ENCODE measurements at places on chromosomes 16 and 17.

DNA sequence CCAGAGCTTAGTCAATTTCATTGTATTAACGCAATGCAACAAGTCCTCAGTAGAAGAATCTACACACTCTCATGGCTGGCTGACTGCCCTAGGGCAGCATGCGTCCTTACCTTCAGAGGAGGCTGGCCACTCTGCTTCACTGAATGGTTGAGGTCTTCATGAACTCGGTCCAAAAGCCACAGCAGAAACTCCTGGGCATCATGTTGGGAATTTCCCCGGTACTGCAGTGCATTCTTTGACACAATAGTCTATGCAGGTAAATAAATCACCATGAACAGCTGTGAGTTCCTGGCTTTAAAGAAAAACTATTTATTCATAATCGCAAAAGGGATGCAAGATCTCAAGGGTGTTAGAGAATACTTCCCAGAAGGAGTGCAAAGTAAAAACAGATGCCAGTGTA, 41.3 kb downstream of the USP31 start:
- no peak for DNase-seq

DNA sequence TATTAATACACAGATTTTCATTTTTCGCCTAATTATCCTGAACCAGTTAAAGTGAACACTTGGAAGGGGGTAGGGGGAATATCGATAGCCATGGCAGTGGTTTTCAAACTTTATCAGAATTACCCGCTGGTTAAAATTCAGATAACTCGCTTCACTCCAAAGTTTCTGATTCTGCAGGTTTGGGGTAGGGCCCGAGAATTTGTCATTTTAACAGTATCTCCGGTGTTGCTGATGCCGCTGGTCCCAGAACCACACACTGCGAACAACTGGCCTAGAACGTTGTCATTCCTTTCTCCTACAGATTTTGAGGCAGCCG, 313 bp upstream of the NSRP1 start:
- no peak for DNase-seq

- no peak for DNase-seq
Observed at GRCh38 chr16:12602811-12603698, 200.6 kb downstream of the CPPED1 start.

GRCh38 chr16:8963010-8963820, 491 bp downstream of the USP7 start:
- peak; percentile 10 for DNase-seq

DNA sequence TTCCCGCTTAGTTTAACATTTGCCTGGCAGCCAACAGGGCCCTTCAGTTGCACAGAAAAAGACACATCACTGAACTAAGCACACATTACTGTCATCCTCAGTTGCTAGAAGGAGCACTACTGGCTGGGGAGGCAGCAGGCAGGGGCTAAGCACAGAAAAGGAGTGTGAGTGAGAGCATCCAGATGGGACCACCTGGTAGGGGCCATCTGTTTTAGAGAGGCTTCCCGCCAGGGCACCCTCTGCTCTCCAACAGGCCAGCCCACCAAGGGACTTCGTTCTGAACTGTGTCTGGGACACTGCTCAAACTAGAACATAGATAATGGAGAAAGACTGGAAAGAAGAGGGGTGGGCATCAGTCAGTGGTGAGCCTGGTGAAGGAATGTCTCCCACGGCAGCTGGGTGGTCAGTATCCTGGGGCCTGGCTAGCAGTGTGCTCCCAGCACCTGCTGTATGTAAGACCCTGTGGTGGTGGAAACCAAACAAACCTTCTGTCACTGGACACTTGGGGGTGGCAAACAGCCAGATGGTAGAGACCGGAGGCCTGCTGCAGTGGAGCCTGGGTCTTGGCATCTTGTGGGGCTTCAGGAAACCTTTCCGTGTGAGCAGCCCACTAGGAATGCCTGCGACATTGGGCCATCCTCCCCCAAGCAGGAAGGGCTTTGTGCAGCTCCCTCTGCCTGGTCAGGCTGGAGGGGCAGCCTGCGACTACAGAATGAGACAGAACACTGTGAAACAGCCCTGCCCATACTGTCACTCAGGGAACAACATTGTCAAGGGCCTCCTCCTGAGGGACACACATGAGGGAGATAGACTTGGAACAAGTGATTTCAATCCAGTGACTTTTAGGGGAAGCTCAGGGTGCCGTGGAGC, 12.8 kb upstream of the RANGRF start:
- DNase-seq, result no peak

DNA sequence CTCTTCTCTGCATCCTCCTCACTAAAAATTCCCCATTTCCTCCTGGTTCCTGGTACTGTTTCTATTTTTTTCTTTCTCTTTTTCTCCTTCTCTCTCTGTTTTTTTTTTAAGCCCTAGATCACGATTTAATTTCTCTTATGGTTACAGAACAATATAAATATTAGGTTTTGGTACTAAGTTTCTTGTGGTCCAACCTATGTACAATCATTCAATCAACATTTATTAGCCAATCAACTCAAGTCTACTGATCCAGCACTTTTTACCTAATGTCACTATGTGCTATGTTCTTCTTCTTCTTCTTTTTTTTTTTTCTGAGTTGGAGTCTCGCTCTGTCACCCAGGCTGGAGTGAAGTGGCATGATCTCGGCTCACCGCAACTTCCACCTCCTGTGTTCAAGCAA, 12.6 kb downstream of the RTN4RL1 start:
- DNase-seq, result no peak

DNA sequence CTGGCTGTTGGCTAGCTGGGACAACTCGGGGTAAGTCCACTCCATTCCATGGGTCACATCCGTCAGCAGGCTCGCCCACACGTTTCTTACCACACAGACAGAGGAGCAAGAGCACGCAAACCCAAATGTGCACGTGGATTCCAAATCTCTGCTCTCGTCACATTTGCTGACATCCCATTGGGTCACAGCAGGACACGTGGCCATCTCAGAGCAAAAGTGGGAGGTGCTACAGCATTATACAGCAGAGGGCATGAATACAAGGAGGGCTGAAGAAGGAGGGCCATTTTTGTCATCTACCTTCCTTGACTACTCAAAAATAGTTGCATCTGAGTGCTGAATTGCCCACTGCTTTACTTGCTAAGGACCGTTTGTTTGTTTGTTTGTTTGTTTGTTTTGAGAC, 84.7 kb downstream of the RBBP6 start:
- no peak for DNase-seq

- no peak for DNase-seq
Observed at GRCh38 chr17:76886395-76886794, 18.2 kb downstream of the MGAT5B start.

DNA sequence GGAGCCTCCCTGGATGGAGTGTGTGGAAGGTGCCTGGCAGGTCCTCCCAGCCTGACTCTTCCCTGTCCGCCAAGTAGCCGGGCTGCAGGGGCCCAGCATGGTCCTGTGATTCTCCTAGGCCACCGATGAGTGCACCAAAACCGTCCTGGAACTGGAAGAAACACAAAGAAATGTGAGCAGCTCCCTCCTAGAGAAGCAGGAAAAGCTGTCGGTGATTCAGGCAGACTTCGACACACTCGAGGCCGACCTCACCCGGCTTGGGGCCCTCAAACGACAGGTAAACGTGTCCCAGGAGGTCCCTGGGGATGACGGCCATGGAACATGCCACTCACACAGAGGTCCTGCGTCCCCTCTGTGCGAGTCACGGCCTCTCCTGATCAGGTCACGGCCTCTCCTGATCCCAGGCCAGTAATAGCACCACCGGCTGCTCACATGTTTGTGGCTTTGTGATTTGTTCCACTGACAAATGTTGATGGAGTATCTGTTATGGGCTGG, 4.2 kb upstream of the GAA start:
- DNase-seq, result no peak

GRCh38 chr17:38460716-38461630, 32.7 kb downstream of the ARHGAP23 start:
- no peak for DNase-seq

GRCh38 chr17:69607162-69607834, 192.8 kb downstream of the MAP2K6 start:
- no peak for DNase-seq

Data from central memory CD4-positive, alpha-beta T cell (primary cell).